ENCODE measurements at places on chromosomes 12 and 14.
A peak's percentile ranks its signal among the peaks of the same experiment; 100 is the strongest.

DNA sequence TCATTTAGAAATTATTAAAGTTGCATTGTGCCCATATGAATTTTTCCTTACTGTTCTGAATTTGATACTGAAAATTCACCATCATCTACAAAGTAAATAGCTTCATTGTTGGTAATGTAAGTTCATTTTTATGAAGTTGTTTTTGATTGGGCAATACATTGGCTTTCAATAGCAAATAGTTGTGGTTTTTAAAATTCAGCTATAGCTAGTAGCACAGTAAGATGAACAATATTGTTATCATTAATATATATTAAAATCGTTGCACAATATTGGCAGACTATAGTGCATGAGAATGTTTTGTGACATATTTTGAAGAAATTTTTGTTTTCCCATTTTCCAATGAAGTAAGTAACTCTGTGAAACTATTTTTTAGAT is 575.0 kb downstream of the PRKD1 start:
- no peak for DNase-seq

GRCh38 chr12:63302269-63302940 is 151.4 kb upstream of the AVPR1A start:
- no peak for DNase-seq

GRCh38 chr14:92575061-92575747 is 61.6 kb downstream of the RIN3 start:
- DNase-seq: no peak

DNA sequence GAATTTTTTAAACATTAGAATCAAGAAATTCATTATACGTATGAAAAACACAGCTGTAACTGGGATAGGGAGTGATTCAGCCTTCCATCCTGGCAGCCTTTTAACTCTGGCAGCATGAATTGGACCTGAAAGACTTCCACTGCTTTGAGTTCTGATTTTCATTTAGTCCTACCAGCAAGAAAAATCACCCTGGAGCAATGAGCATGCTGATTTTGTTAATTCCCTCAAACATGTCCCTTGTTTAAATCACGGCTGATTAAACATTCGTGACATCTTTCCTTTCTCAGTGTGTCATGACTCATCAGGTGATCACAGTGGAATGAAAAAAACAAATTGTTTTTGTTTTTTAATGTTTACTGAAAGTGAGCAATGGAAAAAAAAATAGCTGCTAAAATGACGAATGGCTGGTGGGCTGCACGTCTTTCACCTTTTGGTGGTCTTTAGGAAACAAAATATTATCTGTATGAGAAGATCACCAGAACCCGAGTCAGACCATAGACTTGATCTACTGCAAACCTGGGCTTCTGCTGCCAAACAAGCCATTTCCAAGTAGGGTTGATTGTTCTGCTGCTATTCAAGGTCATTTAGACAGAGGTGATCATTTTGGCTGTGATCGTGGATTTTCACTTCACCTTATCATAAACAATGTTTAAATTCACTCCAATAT is 67.0 kb upstream of the CAND1 start:
- peak; percentile 26 for DNase-seq

GRCh38 chr12:32025906-32026305 is 66.7 kb downstream of the RESF1 start:
- DNase-seq: peak; percentile 88

GRCh38 chr12:54005853-54006558 is 2.8 kb upstream of the HOXC8 start:
- peak; percentile 95 for DNase-seq

DNA sequence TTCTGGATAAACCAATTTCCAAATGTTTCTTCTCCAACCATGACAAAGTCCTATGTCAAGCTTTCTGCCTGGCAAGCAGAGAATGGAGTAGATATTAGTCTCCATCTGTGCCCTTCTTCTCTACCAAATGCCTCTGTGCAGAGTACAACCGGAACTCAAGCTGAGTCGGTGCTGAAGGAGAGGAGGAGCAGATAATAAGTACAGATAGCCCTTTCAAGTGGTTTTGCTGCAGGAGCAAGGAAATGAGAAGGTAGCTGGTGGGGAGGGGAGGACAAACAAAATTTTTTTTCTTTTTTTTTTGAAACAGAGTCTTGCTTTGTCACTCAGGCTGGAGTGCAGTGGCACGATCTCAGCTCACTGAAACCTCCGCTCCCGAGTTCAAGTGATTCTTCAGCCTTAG is 14.2 kb upstream of the HELB start:
- peak; percentile 91 for DNase-seq

GRCh38 chr12:29667011-29667410 is 116.7 kb downstream of the TMTC1 start:
- DNase-seq: no peak

- no peak for DNase-seq
These were observed 1.5 kb downstream of the PTMS start for GRCh38 chr12:6767353-6768319.

DNA sequence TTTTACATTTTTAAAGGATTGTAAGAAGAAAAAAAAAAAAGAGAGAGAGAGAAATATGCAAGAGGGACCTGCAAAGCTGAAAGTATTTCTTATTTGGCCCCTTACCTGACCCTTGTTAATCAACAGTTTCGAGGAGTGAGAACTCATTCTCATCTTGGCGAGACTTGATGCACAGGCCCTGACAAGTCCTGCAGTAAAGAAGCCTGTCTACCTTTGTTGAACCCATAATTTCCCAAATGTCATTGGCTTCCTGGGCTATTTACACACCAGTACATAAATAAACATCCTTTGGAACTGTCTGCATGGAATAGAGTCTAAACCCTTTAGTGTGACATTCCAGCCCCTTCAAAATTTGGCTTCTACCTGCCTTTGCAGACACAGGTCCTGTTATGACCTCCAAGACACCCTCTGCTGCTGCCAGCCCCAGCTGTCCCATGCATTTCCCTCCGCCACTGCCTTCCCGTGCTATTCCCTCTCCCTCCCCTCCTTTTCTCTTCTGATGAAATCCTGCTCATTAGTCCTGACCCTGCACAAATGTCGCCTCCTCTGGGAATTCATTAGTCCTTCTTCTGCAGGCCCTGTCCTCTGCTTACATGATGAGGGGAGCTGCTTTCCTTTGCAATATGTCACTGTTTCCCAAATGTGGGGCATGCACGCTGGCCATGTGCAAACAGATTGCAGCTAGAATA is 35.1 kb downstream of the MYL2 start:
- DNase-seq: no peak

GRCh38 chr12:11684393-11684792 is 34.9 kb downstream of the ETV6 start:
- DNase-seq: no peak

DNA sequence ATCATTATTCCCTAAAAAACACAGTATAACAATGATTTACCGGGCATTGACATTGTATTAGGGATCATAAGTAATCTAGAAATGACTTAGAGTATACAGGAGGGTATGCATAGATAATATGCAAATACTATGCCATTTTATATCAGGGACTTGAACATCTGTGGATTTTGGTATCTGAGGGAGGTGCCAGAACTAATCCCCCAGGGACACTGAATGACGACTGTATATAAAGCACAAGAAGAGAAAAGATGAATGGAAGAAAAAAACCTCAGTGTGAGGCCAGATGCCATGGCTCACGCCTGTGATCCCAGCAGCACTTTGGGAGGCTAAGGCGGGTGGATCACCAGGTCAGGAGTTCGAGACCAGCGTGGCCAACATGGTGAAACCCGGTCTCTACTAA is 25.5 kb upstream of the COX6A1 start:
- no peak for DNase-seq

DNA sequence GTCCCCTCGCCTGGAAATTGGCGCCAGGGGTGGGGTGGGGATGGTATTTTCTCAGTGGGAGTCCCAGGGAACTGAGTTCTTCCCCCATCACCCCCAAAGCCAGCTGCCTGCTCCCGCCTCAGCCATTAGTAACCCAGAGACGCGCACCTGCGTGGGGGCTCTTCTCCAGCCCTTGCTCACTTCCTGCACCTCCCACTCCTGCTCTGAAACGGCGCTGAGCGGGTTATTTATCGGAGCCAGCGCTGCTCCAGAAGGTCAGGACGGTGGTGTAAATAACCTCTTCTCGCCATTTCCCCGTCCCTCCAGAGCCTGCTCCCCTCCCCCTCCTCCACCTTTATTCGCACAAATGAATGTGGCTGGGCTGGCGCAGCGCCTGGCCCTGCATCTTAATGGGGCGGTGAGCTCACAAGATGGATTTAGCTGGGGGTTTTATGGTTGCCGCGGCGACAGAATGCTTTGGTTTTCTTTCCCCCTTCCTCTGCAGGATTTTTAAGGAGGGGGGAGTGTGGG is 12.2 kb downstream of the GPR84 start:
- peak; percentile 72 for DNase-seq

- peak; percentile 88 for DNase-seq
These were observed 644 bp downstream of the NAB2 start for GRCh38 chr12:57089271-57090245.

DNA sequence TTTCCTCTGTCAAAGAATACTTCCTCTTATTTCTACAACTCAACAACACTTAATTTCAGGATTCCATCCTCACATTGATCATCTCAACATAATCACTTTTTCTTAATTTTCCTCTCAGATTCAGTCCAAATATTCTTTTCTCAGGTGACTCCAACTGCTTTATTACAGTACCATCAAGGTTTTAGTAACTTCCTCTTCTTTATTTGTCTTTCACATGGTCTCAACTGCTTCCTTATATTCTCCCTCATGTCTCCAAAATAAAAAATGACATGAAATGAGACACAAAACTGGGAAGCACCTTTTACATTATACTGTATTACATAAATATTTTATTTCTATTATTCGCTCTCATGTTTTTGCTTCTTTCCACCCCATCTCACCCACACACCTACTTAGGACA is 55.5 kb downstream of the PPP2R5E start:
- no peak for DNase-seq

- no peak for DNase-seq
These were observed 56.9 kb upstream of the DHRS4 start for GRCh38 chr14:23896609-23897153.

DNA sequence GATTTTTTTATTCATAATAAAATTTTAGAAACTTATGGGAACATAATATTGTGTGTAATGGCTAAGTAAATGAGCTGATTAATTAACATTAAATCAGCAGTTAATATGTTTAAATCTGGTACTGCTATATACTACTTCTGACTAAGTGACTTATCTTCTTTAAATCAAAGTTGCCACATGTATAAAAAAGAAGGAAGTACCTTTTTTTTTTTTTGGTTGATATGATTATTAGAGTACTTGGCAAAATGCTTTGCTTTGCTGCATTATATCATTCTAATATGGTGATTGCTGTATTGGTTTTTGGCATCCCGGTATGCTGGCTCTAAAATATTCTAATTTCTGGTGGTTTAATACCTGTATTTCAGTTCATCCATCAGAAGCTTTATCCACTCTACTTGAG is 319.1 kb upstream of the RGS6 start:
- no peak for DNase-seq

DNA sequence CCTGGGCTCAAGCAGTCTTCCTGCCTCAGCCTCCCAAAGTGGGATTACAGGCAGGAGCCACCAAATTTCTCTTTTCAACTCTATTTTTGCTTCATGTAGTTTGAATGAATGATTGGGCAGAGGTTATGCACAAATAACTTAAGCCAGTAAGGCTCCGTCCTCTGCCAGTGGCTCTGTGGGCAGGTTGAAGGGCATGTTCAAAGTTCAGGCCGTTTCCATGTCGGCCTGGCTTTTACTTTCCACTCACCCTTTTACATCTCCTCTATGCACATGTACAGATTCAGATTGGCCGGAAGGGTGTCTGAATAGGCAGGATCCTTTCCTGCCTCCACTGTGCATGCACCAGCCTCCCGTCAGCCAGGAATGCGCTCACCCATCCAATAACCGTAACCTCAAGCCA is 132.3 kb downstream of the EML1 start:
- DNase-seq: no peak

DNA sequence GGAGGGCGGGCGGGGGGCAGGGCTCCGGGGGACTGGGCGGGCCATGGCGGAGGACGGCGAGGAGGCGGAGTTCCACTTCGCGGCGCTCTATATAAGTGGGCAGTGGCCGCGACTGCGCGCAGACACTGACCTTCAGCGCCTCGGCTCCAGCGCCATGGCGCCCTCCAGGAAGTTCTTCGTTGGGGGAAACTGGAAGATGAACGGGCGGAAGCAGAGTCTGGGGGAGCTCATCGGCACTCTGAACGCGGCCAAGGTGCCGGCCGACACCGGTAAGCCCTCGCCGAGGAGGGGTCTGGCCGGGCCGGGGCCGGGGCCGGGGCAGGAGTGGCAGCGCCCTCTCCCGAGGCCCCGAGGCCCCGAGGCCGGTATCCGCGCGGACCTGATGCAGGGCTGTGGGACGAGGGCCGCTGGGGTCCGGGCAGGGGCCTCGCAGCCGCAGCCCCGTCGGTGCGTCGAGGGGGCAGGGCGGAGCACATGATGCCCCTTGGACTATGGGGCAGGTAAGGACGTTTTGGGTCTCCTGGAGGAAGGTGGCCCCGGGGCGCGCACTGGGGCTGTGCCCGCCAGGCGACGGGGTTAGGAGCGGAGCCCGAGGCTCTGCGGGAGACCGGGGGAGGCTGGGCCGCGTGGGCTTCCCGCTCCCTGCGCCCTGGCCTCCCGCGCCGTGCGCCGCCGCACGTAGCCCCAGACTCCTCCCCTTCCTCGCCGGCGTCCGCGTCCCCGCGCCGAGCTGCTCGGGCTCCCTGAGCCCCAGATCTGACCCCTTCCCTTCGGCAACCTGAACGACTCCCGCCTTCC is at the start of gene TPI1:
Gene TPI1, plus strand, starts transcription at position 119 of the 798 bp plus-strand sequence. Its CDS starts 36 bp downstream, at position 155.
- DNase-seq: peak; percentile 94

DNA sequence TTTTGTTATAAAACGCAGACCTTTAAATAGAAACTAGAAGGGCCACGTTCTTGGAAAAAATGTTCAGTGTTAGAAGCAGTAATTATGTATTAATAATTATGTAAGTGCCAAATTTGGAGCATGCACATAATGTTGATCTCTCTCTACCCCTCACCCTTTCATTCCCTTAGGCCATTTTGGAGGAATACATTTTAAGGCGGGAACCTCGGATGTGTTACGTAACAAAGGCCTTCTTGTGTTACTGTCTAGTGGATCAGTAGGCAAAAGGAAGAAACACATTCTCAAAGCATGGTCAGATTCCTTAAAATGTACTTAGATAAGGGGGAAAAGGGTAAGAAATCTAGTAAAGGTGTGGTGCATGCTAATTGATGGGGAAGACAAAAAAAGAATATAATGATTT is 52.7 kb downstream of the RASSF3 start:
- DNase-seq: no peak

DNA sequence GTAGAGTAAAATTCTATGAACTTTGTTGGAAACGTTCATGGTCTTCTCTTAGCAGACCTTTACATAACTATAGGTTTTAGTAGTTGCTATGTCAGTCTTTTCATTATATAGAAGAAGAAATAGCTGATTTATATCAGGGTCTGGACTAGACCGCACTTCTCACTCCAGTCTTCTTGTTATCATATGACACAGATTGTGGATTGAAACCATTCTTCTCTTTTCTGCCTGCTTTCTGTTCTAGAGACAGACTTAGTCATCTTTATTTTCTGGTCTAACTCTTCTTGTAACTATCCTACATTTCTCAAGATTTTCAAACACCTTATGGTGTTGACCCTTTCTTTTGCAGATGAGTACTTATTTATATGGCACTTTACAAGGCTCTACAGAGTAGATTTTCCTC is 55.7 kb downstream of the PCNX1 start:
- DNase-seq: no peak

Measured in activated CD4-positive, alpha-beta T cell treated with anti-CD3 and anti-CD28 coated beads, Interleukin-2, amount 10 ng/mL, durations not matched to agents 24 days and 14 days (primary cell).